ENCODE measurements at places on chromosomes 1 and 21. TPM values are rescaled to one million over a fixed set of nuclear protein-coding genes. Genes with fewer than 3 reads are reported as not detected.

MCL1 gene
- total RNA-seq: 192 TPM

TPTE gene
- not detected for total RNA-seq

PKLR gene
- not detected for total RNA-seq

RAVER2 gene
- total RNA-seq: 23.2 TPM

TNFSF18 gene
- not detected for total RNA-seq

LEFTY1 gene
- 0.33 TPM for total RNA-seq

SLC66A1 gene
- total RNA-seq: 11.5 TPM

C4BPB gene
- 0.50 TPM for total RNA-seq

KRTAP7-1 gene
- total RNA-seq: not detected

MARK1 gene
- 17.9 TPM for total RNA-seq

DNA sequence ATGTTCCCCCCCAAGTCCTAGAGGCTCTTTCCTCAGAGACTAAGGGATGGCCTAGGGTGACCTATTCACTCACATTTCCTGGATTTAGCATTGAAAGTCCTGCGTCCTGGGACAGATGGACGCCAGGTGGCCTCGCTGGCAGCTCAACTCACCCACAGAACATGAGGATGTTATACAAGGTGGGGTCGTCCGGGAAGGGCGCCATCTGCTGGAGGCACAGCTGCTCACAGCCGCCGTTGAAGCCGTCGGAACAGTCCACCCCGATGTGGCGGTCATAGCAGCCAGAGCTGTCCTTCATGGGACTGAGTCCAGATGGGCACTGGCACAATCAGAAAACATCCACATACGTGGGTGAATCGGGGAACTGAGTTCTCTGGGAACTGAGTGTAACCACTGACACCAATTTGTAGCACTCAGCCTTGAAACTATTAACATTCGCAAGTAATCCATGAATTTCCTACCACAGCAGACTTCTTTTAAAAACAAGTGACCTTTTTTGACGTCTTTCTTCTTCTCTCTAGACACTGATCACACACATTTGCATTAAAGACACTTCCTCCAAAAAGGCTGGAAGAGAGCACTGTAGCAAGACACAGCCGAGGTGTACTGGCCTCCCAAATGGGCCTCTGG, 215.4 kb downstream of the ASTN1 start:
- no peak for DNase-seq

DNA sequence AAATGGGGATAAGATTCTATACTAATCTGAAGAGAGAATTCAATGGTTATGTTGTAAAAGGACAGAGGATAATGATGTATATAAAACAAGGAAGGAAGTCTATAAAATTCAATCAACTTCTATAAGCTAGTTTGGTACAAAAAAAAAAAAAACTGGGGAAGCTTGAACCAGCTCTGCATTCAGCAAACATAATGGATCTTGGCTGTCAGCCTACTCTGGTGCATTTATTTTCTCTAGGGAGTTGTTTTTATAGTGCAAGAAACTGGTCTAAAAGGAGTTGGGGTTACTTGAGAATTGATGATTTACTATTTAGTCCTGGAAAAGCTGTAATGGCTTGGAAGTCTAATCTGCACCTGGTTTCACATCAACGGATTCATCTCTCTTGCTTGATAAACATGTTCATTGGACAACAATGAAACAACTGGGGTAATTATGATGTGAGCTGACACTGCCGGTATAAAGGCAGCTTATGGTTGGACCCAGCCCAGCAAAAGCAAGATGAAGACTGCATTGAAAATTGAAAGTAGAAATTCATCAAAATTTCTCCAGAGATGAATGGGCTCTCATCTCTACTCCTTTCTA, 199.4 kb upstream of the NRIP1 start:
- DNase-seq: no peak

- no peak for DNase-seq
These were observed 49.1 kb upstream of the CSF3R start for GRCh38 chr1:36531833-36532232.

DNA sequence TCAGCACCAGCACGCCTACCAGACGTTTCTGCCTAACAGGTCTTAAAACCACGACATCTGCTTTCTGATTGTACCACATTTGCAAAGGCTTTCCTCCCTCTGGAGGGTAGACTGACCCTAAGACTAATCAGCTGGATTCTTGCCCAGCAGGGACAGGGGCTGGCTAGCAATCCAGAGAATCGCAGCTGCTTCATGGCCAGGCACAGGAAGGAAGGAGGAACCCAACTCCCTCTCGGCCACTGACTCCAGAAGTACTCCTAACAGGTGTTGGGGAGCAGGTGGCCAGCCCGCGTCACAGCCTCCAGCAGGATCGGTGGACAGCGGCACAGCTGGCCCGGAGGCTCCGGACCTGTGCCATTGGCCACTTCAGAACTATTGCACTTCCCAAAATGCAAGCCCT, 180.8 kb downstream of the NPHP4 start:
- no peak for DNase-seq

DNA sequence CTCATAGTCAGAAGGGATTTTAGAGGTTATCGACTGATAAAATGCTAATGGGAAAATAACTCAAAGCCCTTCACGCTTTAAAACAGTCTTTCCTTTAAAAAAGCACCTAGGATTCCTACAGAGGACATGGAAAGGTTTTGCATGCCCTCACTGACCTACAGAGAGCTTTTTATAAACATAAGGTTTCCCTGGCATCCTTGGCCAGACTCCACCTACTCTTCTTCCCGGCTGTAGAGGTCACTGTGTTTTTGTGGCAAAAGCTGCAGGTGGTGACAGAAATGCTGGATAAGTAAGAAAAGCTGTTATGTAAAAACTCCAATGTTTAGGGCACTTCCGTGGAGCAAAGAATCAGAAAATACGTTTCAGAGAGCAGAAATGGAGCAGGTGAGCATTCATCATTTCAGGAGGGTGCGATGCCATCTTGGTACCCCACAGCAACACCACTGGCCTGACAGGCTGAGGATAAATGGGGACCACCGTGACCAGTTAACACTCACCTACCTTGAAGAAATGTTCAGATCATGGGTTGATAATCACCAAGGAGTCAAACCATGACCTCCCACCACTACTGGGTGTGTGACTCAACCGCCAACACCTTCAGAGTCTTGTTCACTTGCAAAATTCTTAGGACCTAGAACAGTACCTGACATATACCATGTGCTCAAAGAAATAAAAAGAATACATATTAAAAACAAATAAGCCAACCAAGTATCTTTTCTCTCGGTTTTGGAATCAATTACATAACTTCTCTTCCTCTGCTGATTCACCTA, 46.6 kb downstream of the SSBP3 start:
- no peak for DNase-seq

DNA sequence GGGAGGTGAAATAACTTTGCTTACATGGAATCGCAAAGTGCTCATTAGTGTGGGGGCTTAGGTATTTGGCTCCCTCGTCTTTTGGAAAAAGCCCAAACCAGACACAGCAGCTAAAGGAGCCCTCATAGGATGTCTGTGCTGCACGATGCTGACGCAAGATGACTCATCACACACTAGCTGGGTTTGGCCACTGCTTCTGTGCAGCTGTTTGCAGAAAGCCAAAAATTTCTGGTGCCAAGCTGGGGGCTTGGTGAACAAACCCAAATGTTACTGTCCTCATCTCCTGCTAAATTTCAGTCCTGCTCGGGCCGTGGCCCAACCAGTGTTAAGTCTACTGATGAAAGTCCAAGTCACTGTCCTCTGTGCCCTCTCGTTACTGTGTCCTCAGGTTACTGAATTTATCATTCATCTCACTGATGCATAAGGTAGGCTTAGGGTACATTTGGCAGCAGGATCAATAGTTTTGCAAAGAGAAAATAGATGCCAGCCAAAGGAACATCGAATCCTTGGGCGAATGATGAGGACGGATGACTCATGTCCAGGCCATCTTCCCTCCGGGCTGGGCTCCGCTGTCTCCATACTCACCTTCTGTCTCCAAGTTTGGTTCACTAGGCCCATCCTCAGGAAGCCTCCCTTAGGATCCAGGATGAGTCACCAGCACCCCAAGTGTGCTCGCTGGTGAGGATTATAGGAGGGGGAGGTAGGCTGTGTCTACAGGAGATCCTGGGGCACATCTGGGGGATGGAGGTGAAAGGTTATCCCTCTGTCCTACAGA, 177.7 kb downstream of the ADSS2 start:
- no peak for DNase-seq

DNA sequence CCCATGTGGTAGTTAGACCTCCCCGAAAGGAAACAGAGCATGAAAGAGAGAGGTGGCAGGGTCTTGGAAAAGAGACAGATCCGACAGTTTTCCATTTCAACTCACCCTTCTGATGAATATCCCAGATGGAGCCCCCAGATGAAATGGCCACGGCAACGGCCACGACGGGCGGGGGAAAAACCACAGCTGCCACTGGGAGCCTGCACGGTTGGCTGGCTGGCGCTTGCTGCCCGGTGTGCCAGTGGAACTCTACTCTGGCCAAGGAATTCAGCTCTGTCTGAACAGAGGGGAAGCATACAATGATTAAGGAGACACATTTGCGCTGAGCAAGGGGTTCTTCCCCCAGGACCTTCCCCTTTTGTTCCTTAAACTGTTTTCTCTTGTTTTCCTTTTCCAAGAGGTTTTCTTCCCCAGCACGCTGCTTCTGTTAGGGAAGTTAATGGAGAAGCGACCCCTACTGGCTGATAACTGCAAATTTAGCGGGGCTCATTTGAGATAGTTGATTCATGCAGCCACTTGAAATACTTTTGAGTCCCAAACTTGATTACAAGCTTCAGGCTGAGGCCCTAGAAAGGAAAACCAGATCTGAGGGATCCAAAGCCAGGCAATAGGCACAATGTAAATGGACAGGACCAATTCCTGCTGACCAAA, 1122.5 kb downstream of the NCAM2 start:
- no peak for DNase-seq

DNA sequence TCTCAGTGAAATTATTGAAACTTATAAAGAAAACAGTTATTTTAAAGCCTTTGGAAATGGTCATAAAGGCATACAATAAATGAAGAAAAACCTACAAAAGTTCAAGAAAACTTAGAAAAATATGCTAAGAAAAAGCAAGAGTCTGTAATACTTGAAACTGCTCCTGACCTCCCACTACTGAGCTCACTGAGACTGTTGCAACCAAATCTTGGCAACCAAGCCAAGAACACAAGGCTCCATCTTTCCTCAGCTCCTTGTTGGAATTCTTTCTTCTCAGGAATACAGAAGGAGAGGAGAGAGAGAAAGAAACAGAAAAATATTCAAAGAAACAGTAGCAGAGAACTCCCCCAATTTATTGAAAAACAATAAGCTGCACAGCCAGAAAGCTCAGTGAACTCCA, 160.5 kb downstream of the RASAL2 start:
- no peak for DNase-seq

DNA sequence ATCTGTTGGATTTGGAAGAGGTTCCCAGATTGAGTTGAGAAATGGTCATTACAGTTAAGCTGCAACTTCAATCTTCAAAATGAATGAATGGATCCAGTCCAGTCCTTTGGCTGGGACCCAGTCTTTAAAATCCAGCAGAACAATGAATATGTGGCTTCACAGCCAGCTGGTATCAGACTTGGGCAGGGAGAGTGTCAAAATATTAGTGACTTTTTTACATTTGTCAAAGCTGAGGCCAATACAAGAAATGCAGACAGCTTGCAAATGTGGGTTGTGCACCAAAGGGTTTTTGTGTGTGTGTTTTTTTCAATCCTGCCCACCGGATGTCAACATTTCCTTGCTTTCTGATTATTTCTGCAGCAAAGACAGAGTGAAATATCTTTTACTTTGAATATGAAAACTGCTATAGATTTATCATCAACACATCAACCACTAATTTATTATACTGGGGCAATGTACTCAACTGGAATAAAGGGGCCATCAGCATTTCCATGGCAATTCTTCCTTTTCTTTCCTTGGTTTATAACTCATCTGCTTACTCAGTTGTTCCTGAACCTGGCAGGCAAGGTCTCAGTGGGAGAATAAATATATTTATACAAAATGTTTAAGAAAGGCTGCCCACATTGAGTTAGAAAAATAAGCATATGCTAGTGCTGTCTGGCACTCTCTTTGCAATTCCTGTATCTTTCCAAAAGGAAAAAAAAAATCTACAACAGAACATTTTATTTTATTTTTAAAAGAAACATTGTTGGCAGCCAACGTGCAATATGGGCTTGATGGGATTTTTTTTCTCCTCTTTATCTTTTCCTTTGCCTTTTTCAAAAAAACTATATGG, 491.6 kb upstream of the C1orf87 start:
- DNase-seq: no peak

DNA sequence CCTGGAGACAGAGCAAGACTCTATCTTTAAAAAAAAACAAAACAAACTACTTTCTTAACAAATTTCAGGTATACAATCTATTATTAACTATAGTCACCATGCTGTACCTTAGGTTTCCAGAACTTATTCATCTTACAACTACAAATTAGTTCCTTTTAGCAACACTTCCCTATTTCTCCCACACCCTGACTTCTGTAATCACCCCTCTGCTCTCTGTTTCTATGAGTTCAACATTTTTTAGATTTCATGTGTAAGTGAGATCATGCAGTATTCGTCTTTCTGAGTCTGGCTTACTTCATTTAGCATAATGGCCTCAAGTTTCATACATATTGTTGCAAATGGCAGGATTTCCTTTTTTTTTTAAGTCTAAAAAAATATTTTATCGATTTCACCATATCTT, 77.9 kb upstream of the LPGAT1 start:
- DNase-seq: no peak
